Activated naive CD8-positive, alpha-beta T cell treated with anti-CD3 and anti-CD28 coated beads for 36 hours (primary cell): ENCODE measurements at places on chromosomes 7 and 10. TPM values are rescaled to one million over a fixed set of nuclear protein-coding genes. Genes with fewer than 3 reads are reported as not detected.

GRCh38 chr7:114755856-114756255 lies 166.0 kb upstream of the MDFIC start:
- H3K27me3 ChIP-seq: peaks cover 21% of the 10 kb centered on the region
- H3K4me1 ChIP-seq: no peaks in the 10 kb centered on the region
- no peaks in the 10 kb centered on the region for H3K36me3 ChIP-seq
- no peak for DNase-seq

GRCh38 chr7:80583901-80584300 lies 54.5 kb upstream of the CD36 start:
- H3K4me1 ChIP-seq: no peaks in the 10 kb centered on the region
- no peak for DNase-seq
- H3K4me3 ChIP-seq: no peak overlapping the region
- H3K27me3 ChIP-seq: no peaks in the 10 kb centered on the region
- H3K36me3 ChIP-seq: no peaks in the 10 kb centered on the region

DNA sequence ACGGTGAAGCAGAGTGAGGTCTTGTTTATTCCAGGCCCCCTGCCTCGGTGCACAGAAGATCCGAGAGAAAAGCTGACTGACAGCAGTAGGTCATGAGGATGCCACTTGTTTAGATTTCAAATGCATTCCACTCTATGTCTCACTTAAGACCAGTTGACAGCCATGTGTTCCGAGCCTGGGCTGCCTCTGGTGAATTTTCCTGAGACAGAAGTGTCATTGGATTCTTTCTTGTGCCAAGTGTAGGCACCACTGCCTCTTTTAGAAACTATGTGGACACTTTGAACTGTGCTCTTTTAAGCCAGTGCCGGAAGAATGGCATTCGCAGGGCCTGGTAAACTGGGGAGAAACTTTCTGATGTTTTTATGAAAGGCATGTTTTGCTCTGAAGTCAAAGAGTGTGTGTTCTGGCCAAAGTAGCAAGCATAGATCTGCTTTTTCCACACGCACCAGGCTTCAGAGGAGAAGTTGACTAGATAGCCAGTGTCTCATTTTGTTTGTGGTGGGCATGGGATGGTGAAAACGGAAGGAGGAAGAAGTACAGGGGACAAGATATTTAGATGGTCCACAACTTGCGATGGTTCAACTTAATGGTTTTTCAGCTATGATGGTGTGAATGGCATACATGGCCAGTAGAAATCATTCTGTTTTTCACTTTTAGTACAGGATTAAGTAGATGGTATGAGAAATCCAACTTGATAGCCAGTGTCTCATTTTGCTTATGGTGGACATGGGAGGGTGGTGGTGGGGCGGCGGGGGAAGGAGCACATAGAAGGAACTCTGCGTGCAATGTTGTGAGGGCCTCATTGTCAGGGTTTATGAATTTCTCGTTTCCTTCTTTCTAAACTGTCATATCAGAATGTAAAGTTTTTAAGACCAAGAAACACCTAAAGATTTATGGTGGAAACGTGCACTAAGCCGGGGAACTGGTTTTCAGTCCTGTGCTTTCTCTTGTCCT lies 41.5 kb downstream of the CYP17A1 start:
- H3K27ac ChIP-seq: peak overlapping the region; percentile 79
- no peaks in the 10 kb centered on the region for H3K27me3 ChIP-seq
- no peak for DNase-seq
- H3K36me3 ChIP-seq: peaks cover 7% of the 10 kb centered on the region
- H3K4me3 ChIP-seq: peak overlapping the region; percentile 29
- peaks cover 41% of the 10 kb centered on the region for H3K4me1 ChIP-seq

The PILRA gene
- total RNA-seq: 0.68 TPM

DNA sequence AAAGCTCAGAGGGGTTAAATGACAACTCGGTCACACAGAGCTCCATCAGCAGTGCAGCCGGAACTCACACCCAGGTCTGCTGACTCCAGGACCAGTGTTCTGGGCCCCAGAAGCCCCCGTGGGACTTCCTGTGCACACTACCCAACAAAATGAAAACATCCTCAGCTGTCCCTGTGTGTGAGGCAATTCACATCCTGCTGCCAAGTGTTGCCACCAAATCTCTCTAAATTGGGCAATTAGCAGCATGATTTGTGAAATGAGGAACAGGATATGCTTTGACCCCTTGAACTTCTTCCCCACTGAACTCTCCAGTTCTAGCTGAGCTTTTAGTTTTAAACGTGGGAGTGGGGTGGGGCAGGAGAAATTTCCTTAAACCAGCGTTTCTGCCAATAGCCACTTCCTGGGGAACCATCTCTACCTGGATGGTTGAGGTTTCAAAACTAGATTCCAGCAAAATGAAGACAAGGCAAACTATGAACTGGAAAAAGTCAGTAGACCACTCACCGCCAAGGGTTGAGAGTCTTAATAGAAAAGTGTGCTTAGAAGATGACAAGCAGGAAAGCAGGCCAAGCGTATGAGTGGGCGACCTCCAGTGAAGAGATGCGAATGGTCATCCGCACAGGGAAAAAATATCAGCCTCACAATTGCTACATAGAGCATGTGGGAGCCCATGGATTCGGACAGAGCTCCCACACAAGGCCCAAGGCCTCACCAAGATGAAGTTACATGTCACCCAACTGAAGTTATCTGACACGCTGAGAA lies 51.9 kb upstream of the CHST15 start:
- no peak overlapping the region for H3K4me3 ChIP-seq
- no peaks in the 10 kb centered on the region for H3K36me3 ChIP-seq
- DNase-seq: no peak

The HTR7 gene
- not detected for total RNA-seq
